T-helper 22 cell (primary cell): ENCODE measurements at places on chromosomes 5 and 9.

DNA sequence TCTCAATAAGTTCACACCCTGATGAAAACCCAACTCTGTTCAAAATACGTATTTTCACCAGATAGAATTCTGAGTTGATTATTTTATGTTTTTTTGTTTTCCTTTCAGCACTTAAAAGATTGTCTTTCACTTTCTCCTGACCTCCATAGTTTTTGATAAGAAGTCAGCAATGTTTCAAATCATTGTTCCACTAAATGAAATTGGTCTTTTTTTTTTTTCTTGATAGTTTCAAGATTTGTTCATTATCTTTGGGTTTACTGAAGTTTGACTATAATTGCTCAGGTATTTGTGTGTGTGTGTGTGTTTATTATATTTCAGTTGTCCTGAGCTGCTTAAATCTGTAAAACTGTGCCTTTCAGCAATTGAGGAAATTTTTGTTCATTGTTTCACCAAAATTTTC, 498.7 kb downstream of the TLE1 start:
- no peak for DNase-seq

DNA sequence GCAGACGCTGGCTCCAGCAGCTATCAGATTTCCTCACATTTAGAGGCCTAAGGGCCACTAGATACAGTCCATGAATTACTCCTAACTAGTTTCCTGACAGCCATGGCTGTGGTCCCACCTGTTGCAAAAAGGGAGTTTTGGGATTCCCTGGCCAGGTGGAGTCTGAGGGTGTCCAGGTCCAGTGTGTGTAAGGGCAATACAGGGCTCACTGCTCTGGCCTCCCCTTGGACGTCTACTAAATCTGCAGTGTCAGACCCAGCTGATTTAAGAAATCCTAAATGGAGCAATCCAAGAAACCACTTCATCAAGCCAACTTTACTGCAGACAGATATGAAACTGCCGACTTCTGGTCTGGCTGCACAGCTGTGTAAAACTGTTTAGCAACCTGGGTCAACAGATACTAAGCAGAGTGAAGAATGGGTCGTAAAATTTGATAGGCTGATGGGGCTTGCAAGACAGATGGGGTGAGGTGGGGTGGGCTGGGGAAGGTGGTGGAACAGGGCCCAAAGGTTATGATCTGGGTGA, 116.4 kb downstream of the GADD45G start:
- DNase-seq: no peak

- no peak for DNase-seq
Observed at GRCh38 chr5:76104027-76104426, 20.8 kb downstream of the SV2C start.

- DNase-seq: no peak
Observed at GRCh38 chr9:101418518-101419430, 16.8 kb downstream of the ALDOB start.

DNA sequence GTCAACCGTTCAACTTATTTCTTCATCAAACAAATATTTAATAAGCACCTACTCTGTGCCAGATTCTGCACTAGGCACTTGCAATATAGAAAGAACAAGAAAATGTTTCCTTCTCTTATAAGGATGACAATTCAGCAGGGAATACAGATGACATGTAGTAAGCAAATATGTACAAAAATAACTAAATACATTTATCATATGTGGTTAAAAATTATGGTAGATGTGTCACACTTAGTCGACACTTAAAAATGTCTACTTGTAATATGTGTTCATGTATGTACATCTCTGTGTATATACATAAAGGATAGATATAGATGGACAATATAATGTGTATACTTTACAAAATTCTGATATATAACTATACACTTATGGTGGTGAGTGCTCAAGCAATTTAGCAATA, 417.0 kb upstream of the MEF2C start:
- DNase-seq: no peak

- no peak for DNase-seq
Observed at GRCh38 chr9:99169086-99169485, 52.7 kb downstream of the ALG2 start.

DNA sequence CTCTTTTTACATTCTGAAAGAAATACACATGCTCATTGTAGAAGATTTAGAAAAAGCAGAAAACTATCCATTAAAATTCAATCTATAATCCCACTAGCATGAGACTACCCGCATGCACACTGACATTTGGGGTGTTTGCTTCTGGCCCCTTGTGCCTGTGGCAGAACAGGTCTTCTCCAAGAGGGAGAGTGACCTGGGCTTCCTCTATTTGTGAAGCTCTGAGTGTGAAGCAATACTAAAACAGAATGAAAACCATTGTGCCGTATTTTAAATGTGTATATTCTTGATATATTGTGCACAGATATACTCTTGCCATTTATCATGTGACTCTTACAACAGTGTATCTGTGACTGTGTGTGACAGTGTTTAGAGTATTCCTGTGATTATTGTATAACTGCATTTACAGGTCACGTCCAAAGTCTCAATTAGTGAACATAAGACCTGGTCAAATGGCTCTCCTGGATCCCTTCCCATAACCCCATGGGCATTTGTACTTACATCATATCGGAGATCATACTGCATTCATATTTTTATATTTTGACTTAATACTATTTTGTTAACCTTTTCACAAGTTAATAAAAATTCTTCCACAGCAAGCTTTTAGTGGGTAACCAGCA, 14.7 kb upstream of the CPEB4 start:
- no peak for DNase-seq

DNA sequence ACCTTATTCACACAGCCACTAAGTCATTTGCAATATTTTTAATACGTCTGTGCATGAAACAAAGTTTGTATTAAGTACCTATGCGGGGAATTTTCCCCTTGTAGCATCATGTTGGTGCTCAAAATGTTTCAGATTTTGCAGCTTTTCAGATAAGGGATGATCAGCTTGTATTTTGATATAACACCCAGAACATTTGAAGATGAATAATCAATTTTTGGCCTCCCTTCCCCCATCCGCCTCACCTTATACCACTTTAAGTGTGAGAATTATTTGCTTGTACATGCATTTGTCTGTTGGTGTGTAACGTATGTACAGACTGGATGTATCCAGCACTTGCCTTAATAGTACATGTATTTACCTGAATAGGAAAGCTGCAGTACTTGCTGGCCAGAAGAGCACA, 1.7 kb downstream of the JAK2 start:
- DNase-seq: no peak

DNA sequence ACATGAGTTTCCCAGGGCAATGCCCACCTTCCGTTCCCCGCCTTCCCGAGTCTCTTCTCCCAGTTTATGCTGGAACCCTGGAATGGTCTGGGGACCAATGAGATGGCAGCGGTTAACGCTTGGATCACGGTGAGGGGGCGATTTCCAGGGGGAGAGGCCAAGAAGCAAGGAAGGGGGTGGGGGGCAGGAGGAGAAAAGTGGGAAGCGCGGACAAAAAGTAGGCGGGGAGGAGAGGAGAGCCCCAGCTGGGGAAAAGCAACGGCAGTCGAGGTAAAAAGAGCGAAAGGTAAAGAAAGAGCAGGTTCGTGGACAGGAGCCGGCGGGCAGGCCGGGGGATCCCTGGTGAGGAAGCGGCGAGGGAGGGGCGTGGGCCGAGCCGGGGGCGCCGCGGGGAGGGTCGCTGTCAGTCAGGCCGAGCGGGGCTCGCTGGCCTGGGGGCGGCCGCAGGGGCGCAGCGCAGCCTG, 508 bp upstream of the SNCAIP start:
- no peak for DNase-seq

- DNase-seq: no peak
Observed at GRCh38 chr5:136890431-136891148, 525.2 kb upstream of the TRPC7 start.

DNA sequence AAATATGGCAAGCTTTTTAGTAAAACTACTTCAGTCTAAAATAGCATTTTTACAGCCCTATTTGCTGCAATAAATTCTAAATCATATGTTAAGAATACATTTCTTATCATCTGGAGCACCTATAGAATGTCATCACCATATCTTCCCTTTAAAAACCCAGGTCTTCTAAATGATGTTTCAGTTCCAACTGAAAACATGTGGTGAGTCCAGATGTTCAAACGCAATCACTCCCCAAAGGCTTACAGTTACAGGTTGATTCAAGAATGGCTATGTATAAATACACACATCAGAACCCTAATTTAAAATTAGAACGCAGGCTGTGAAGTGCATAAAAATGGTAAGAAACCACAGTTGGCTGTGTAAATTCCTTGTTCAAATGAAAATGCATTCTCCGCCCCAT, 796.3 kb downstream of the MAT2B start:
- DNase-seq: no peak

- DNase-seq: no peak
Observed at GRCh38 chr9:4855841-4856240, 63.1 kb downstream of the RCL1 start.
